ENCODE measurements at places on chromosomes 5 and 9.

GRCh38 chr5:33303579-33304095, 137.1 kb upstream of the TARS1 start:
- DNase-seq = no peak

DNA sequence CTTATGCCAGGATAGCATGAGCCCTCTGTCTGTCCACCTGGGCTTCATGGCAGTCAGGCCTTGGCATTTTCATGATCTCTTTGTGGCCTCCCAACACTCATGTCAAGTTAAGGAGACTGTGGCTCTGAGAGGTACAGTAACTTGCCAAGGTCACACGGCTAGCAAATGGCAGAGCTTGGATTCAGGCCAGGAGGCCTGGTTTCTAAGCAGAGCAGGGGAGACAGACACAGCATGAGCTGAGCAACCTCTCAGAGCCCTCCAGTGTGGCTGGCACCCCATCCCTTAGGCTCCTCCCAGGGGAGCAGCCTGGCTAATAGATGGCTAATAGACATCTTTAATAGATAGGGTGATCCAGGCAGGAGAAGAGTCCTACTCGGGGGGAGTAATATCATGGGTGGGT, 4.1 kb downstream of the SYNPO start:
- DNase-seq = no peak

DNA sequence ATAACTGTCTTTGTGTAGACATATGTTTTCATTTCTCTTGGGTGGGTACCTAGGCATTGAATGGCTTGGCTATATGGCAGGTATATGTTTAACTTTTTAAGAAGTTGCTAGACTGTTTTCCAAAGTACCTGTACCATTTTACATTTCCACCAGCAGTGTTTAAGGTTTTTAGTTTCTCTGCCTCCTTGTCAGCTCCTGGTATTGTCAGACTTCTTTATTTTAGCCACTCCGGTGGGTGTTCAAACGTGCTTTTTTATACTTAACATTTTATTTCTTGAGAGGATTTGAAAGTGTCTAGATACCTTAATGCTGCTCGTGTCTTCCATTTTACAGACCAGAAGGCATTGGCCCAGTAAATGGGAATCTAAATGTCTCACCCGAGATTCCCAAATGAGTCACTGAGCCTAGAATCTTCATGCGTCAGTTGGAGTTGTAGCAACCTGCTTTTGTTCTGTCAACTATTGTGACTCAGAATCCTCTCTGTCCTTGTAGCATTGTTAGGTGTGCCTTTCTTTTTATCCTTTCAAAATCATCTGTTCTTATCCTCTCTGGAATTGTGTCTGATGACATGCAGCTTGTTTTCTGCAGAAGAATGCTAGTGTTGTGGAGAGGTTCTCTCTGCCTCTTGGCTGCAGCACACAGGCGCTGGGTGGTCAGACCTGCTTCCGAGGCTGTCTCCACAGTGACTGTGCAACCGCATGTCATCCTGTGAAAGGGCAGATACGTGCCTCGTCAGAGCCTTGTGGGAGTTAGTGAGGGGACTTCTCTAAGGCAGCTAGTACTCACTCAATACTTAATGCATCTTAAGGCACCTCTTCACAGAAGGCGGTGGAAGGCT, 291.8 kb downstream of the AOPEP start:
- no peak for DNase-seq

- no peak for DNase-seq
Measured at GRCh38 chr5:41196197-41196596, 17.1 kb downstream of the C6 start.

- no peak for DNase-seq
Measured at GRCh38 chr5:133830911-133831310, 137.5 kb downstream of the C5orf15 start.

DNA sequence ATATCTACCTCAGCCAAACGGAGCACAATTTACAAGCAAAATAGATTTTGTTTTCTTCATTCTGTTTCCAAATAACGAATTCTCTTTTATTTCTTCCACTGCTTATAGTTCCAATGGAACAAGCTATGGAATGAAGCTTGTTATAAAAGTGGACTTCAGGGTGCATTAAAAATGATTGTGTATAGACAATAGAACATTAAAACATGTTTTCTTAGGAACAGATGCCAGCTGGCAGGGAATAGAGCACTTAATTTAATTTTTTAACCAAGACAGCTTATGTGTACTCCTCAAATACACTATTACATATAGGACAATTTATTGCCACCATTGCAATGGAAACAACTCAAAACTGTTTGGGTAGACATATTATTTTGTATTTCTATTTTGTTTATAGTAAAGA, 860.1 kb upstream of the TYRP1 start:
- DNase-seq = no peak

DNA sequence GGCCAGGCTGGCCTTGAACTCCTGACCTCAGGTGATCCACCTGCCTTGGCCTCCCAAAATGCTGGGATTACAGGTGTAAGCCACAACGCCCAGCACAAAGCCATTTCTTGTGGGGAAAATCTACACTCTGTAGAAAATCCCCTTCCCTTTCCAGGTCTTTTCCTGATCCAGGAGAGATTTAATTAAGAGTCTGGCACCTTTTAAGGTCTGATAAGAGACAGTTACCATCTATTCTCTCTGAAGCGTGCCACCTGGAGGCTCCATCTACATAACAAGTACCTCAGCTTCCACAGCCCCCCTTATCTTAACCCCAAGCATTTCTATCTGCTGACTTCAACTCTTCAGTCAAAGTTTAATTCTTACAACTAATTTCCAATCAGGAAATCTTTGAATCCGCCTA, 71.4 kb upstream of the CDK20 start:
- no peak for DNase-seq

- no peak for DNase-seq
Measured at GRCh38 chr5:9507974-9508373, 37.9 kb downstream of the SEMA5A start.

DNA sequence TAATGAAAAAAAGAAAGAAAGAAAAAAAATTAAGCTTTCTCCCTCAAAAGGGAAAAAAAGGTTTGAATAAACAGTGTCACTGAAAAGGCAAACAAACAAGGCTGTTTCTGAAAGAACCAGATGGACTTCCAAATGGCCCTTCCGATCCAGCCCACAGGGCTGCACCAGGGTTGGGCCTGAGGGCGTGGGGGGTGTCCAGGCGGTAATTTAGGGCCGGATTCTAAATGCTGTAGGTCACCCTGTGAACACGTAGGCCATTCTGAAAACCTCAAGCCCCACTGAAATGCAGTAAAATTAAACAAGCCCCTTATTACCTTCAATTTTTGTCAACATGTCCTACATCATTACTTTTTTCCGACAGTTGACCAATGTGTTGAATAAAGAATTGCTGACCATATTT, 132.1 kb downstream of the HSD17B3 start:
- no peak for DNase-seq

DNA sequence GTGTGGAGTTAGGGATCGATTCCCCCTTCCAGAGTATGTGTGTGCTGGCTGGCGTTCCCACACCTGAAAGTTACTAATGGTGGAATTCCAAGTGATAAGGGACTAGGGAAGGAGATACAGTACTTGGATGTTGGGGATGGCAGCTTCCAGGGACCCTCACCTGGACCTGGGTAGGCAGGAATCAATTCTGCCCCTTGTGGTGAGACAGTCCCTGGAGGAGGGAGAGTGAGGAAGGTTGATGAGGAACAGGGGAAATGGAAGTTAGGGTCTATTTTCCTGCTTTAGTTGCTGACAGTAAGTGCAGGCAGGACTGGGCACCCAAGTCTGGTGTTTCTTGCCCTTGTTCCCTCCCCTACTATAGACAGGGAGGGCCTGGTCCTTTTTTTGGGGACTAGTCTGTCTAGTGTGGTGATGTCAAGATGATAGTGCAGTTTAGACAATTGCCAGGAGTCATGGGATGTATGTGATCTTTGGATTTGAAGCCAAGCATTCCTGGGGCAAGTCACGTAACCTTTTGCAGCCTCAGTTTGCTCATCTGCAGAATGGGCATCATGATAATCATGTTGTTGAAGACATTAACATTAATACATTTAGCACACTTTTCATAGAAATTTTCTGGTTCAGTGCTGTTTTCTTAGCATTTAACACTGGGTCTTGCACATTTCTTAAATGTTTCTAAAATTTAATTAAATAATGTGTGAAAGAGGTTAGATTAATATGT, 51.7 kb downstream of the DAB2IP start:
- no peak for DNase-seq

- DNase-seq = no peak
Measured at GRCh38 chr9:70874451-70874850, 247.0 kb downstream of the TRPM3 start.

- no peak for DNase-seq
Measured at GRCh38 chr5:159749146-159749545, 167.1 kb upstream of the ADRA1B start.

DNA sequence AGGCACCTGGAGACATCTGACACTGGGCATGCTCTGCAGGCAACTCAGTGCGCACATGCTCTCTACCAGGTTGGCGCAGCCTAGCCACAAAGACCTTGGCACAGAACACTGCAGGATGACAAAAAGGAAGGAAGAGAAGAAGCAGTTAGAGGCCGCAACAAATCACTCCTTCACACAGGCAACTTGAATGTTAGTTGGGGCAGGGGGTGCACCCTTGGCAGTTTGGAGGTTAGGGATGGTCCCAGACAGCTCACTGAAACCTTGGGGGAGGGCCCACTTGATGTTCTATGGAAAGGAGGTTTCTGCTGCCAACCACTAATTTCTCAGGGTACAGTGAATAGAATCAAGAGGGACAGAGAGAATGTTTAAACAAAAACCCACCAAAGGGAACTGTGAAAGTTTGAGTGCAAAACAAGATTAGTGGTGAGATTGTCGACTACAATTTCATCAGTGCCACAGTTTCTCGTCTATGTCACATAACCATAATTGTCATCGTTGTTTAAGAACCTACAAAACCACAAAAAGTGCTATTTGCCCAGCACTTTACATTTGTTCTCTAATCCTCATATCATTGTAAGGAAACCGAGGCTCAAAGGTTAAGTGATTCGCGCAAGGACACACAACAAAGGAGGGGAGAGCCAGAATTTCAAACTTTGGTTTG, 48.7 kb downstream of the FBXW11 start:
- no peak for DNase-seq

DNA sequence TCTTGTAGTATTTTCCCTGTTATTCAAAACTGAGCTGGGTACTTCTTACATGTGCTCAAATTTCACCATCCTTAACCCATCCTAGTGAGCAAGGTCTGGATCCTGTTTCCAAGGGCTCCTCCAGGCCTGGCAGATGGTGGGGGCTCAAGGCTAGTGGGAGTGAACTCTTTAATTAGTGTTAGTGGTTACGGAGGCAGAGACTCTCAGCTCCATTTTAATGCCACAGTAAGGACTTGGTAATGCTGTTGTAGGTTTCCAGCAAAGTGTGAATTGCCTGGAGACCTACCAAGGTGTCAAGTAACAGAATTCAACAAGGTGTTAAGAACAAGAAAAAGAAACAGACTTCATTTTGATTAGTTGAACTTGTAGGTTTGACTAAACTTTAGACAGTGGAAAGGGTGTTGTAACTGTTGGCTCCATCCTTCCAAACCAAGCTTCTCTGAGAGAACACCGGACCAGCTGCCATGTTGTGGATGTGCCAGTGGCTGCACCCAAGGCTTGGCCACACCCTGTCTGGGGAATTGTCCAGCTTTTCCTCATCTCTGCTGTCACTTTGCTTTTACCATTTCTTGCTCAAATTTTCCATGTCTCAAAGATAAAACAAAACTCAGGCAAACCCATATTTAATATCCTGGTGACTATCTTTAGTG, 98.7 kb downstream of the ADCY2 start:
- no peak for DNase-seq

DNA sequence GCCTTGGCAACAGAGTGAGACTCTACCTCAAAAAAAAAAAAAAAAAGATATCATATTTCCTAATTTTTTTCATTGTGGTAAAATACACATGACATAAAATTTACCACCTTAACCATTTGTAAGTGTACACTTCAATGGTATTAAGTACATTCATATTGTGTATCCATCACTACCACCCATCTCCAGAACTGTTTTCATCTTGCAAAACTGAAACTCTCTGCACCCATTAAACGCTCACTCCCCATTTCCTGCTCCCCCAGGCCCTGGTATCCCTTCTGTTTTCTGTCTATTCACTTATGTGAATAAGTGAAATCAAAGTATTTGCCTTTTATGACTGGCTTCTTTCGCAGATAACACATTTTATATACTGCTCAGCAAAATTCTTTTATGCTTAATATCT, 12.8 kb downstream of the LRRC8A start:
- no peak for DNase-seq

- DNase-seq = no peak
Measured at GRCh38 chr5:90909101-90909503, 350.5 kb downstream of the ADGRV1 start.

Data from esophagus muscularis mucosa (tissue), 4 donors.